ENCODE measurements at places on chromosomes 16 and 17.

DNA sequence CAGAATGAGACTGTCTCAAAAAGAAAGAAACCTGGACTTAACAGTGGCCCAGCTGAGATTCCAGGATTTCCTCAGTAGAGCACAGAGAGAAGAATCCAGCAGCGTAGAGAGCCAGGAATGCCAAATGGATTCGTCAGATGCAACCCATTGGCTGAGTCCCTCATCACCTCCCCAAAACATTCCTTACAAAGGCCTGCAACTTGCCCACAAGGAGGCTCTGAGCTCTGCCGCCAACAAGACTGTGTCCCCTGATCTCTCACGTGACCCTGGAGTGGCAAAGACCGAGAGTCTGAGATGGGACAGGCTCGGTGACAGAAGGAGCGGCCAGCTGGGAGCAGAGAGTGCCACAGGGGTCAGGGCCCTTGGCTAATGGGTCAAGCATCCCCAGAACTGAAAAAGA is 6.9 kb upstream of the CHMP6 start:
- DNase-seq = no peak

- no peak for DNase-seq
These were observed 12.0 kb upstream of the BCAR1 start for GRCh38 chr16:75263291-75263962.

- DNase-seq = no peak
These were observed 6.6 kb downstream of the CCL23 start for GRCh38 chr17:36011201-36011600.

GRCh38 chr16:80790751-80791150 is 13.6 kb downstream of the CDYL2 start:
- DNase-seq = no peak

DNA sequence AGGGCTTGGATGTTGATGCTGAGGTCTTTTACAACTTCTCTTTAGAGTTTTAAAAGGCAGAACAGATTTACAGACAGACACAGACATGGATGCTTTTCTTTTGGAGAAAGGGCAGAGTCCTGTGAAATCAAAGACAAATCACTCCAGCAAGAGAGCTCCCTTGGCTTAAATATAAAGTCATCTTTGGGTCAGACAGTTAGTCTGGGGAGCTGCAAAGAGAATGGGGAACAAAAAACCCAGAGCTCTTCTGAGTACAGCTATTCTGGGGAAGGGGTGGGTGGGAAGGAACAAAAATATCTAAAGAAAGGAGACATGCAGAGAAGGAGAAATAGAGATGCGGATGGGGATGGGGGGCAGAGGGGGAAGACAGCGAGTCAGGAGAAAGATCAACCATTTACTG is 266.6 kb downstream of the XYLT1 start:
- no peak for DNase-seq

GRCh38 chr17:10130263-10130662 is 68.1 kb downstream of the GAS7 start:
- DNase-seq = no peak

DNA sequence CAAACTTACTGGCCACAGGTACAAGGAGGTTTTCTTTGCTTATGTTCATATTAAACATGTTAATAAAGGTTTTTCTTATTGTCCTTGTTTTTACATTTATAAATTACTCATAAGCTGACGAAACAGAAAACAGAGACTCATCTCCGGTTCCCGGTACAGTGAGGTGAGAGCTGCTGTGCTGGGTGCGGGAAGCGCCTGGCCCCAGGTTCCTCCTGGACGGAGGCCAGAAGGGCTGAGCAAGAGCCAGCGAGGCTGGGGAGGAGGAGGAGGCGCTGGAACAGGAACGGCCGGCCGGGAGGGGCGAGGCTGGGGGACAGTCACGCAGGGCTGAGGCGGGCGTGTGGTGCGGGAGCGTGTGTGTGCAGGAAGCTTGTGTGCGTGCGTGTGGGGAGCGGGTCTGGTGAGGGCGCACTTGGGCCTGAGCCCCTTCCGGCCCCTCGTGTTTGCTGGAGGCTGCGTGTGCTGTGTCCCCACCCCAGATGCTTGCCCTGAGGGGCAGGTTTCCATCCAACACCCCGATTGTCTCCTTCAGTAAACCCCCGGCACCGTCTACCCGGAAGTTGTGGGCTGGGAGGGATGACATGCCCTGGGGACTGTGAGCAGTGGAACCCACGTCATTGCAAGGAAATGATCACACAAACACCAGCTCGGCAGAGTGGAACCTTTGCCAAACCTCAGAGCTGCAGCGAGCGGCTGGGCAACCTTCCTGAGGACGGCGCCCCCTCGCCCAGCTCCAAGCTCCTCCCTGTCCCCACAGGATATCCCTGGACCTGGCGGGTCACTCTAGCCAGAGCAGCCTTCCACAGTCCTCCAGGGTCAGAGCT is 19.5 kb downstream of the CD7 start:
- peak; percentile 93 for DNase-seq

- DNase-seq = no peak
These were observed 46.1 kb downstream of the CYTH1 start for GRCh38 chr17:78735832-78736525.

DNA sequence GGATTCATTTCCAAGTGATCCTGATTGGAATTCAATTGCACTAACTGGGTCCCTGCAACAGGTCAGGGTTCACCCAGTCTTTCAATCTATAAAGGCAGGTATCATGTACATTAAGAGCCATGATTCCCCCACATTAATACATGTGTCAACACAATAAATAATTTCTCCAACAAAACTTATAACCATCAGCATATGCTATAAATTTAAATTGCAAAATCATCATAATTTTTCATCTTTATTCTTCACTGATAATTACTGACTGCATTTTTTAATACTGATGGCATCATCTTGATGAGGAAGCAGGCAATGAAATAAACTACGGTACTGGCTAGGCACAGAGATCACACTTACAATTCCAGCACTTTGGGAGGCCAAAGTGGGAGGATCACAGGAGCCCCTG is 59.4 kb downstream of the ZFHX3 start:
- DNase-seq = no peak

- no peak for DNase-seq
These were observed 25.0 kb downstream of the COX4I1 start for GRCh38 chr16:85824161-85825135.

GRCh38 chr17:39704821-39705551 is 5.1 kb downstream of the ERBB2 start:
- no peak for DNase-seq

DNA sequence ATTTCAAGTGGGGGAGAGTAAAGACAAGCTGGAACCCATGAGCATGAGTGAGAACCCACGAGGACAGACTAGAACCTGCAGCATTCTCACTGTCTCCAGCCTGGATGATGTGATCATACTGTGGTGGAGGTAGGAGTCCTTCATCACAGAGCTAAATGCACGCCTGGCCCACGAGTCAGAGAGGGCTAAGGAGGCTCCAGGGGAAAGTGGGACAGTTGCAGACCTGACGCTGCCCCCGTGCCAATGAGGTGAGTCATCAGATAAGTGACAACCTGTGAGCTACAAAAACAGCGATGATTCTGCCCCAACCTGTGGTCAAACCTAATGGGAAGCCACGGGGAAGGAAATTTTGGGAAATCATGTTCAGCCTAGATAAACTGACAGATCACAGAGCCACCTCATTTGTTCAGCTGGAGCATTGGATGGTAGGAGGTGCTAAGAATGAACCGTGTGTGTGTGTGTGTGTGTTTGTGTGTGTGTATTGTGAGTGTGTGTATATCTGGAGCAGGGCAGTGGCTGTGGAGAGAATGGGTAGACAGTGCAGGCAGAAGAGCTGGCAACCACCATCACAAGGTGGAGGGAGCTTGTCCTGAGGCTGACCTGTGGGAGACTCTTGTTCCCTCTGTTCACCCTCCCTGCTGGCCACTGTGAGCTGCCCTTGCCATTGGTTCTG is 131.8 kb downstream of the UTP18 start:
- DNase-seq = no peak

DNA sequence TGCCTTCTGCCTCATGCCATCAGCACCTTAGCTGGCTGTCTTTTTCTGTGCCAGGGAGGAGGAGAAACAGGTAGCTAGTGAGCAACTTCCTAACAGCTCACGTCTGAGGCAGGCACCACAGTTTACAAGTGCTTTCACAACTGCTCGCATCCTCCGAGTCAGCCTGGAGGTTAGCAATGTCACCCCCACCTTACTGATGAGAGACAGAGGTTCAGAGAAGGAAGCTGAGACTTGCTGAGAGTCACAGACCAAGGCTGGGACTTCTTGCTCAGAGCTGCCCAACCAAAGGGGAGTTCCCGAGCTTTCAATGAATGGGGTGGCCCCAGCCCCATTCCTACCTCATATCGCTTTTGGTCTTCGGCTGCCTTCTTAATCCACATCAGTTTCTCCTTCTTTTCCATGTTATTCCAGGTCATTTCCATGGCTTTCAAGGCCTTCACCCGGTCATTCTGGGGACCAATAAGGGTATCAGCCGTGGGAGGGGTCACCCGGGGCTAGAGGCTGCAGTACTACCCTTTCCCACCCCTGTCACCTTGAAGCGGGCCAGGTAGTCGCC is 9.6 kb downstream of the UBTF start:
- no peak for DNase-seq

DNA sequence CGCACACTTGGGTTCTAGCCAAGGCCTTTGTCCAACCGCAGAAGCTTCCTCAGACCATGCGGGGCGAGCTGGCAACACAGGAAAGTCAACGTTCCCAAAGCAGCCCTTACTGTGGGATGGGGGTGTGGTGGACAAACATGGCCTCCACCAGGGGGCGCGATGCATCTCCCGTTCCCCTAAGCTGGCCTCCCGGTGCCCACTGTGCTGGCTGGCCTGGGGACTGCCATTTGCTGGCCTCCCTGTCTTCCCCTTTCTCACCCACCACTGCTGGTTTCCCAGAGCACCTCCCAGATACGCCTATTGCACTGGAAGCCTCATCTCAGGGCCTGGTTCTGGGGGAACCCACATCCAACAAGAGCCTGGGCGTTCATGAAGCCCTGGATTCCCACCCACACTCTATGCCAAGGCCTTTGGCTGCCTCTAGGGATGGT is 145.3 kb downstream of the IRF8 start:
- DNase-seq = peak; percentile 8

GRCh38 chr17:77556383-77557061 is 402.0 kb upstream of the TNRC6C start:
- no peak for DNase-seq

- DNase-seq = no peak
These were observed 22.5 kb upstream of the LYRM9 start for GRCh38 chr17:27915709-27916108.

DNA sequence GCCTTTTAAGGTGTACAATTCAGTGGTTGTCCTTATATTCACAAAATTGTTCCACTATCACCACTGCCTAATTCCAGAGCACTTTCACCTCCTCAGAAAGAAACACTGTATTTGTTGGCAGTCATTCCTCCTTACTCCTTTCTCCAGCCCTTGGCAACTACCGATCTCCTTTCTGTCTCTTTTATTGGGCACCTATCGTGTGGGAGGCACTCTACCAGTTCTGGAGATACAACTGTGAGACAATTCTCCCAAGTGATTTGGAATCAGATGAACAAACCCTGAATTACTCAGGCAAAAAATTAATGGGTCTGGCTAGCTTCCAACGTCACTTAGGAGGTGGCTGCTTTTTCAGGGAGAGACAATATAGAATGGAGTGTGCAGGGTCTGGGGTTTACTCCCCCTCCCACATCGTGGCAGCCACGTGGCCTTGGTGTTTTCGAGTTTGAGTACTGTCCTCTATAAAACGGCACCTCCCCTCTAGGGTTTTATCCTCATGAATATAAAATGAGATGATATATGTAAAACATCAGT is 63.9 kb downstream of the SHISA9 start:
- DNase-seq = no peak

GRCh38 chr16:55333684-55334083 is 9.7 kb downstream of the IRX6 start:
- DNase-seq = no peak

DNA sequence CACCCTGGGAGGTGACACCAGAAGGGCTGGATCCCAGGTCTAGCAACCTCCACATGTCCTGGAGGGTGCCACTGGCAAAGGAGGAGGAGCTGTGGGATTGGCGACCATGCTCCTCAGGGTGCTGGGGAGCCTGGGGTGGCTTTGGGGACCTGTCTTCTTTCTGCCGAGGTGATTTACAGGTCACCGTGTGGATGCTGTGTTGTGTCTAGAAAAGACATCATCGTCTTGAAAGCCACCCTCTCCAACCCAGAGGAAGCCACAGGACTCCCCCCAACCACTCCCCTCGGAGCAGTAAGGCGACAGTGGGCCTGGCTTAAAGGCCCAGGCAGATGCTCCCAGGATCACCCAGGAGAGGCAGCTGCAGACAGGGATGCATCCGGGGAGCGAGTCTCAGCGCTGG is 29.7 kb upstream of the FASN start:
- DNase-seq = no peak

- no peak for DNase-seq
These were observed 236.4 kb downstream of the KATNIP start for GRCh38 chr16:27786221-27786922.

GRCh38 chr17:29643817-29644160 is 21.1 kb upstream of the CORO6 start:
- no peak for DNase-seq

DNA sequence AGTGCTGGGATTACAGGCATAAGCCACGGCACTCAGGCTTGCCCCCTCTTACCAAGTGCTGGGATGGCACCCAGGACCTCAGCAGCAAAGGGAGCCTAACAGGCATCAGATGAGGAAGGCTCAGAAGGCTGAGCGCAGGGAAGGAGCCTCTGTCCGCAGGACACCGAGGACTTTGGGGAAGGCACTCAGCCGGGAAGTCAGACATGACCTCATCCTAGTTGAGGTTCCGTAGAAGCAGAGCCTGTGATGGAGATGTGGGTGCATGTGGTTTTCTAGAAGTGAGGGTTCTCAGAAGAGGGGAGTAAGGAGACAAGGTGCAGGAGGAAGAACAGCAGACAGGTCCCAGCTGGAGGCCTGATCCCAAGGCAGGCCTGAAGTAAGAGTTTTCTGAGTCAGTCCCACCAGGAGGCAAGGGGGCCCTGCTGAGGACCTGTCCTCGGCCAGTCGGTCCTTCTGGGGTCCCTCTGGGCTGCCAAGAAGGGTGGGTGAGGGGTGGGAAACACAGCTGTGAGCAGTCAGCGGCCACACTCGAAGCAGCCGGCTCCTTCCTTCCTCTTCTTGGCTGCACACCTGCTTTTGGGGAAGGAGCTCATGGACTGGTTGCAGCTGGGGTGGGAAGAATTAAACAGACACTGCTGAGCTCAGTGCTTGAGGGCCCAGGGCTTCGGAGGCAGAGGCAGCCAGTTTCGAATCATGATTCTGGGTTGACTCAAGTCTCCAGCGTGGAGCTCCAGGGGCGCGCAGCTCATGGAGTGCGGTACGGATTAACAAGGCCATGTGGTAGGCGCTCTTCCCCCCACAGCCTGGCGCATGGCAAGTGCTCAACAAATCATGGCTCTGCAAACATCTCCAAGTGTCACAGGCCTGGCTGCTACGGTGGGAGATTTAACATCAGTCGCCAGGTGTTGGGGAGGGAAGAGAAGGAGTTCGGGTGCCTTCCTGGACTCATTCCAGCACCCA is 38.9 kb upstream of the SNN start:
- no peak for DNase-seq

DNA sequence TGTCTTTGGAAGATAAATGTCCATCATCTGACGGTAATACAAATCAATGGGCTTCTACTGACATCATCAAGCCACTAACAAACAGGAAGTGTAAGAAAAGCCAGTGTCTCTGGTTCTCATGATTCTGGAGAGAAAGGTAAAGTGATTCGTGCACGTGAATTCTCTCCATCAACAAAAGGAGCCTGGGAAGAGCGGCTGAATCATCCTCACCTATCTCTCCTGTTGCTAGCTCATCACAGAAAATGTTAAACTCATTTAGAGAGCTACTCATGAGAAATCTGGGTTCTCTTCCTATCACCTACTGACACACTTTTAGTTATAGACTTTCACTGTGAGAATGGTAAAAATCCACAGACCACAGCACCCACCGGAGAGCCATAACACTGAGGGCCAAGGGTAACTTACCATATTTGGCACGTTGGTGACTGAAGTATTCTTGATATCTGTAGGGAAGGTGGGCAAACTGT is 70.3 kb downstream of the CREBBP start:
- DNase-seq = no peak
